ENCODE measurements at places on chromosomes 1 and 21.

- no peak for DNase-seq
Observed at GRCh38 chr1:170536924-170537551, 5.1 kb downstream of the GORAB start.

- DNase-seq = no peak
Observed at GRCh38 chr1:198651650-198652400, 13.0 kb downstream of the PTPRC start.

GRCh38 chr1:101849356-101849755 lies 147.4 kb downstream of the OLFM3 start:
- no peak for DNase-seq

DNA sequence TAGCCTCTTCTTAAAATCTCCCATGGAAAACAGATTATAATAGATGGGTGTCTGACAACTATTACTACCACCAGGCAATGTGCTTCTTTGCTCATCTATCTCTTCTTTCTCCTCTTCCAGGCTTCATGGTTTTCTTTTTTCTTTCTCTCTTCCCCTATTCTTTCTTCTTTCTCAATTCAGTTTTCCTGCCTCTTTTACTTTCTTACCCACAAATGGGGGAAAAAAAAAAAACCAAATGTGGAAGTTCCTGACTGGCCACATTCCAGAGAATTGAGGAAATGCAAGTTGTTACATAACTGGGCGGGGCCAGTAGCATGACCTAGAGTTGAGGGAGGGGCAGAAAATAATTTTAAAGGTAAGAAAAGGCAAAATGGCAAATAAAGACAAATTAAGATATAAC lies 10.9 kb upstream of the SMG7 start:
- DNase-seq = no peak

- no peak for DNase-seq
Observed at GRCh38 chr1:60262701-60263100, 189.1 kb upstream of the C1orf87 start.
